ENCODE measurements at places on chromosomes 5 and 9. TPM values are rescaled to one million over a fixed set of nuclear protein-coding genes. Genes with fewer than 3 reads are reported as not detected.

- H3K4me3 ChIP-seq: no peak overlapping the region
- peaks cover 14% of the 10 kb centered on the region for H3K36me3 ChIP-seq
- peaks cover 50% of the 10 kb centered on the region for H3K4me1 ChIP-seq
- no peaks in the 10 kb centered on the region for H3K27me3 ChIP-seq
- H3K27ac ChIP-seq: no peak overlapping the region
These were observed 44.6 kb upstream of the BASP1 start for GRCh38 chr5:17172791-17173190.

CD14 gene
- total RNA-seq: 1.0 TPM

GRCh38 chr9:126327006-126327713 is 531 bp downstream of the MVB12B start:
- no peak for DNase-seq
- peaks cover 17% of the 10 kb centered on the region for H3K36me3 ChIP-seq
- peaks cover 7% of the 10 kb centered on the region for H3K27me3 ChIP-seq
- H3K4me3 ChIP-seq: peak overlapping the region; percentile 79
- peak overlapping the region; percentile 57 for H3K27ac ChIP-seq

DNA sequence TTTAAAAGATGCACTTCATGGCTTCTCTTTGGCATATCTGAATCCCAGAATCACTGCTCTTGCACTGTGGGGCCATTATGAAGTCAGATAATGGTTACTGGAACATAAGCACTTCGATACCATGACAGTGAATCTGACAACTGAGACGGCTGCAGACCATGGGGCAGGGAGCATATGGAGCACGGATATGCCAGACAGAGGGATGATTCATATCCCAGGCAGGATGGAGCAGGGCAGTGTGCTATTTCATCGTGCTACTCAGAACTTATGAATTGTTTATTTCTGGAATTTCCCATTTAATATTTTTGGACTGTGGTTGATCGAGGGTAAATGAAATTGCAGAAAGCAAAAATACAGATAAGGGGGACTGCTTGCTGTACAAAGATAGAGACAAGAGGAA is 145.0 kb downstream of the EGFLAM start:
- H3K27me3 ChIP-seq: peaks cover 42% of the 10 kb centered on the region
- H3K4me3 ChIP-seq: no peak overlapping the region
- no peak overlapping the region for H3K27ac ChIP-seq
- peaks cover 7% of the 10 kb centered on the region for H3K4me1 ChIP-seq
- no peak for DNase-seq
- no peaks in the 10 kb centered on the region for H3K36me3 ChIP-seq

GRCh38 chr9:11275158-11275695 is 662.4 kb upstream of the PTPRD start:
- no peak overlapping the region for H3K27ac ChIP-seq
- H3K36me3 ChIP-seq: 0 out of 2 replicates have a peak, but pooled peaks cover 5% of the 10 kb centered on the region
- no peak overlapping the region for H3K4me3 ChIP-seq
- H3K27me3 ChIP-seq: no peaks in the 10 kb centered on the region

GRCh38 chr9:115036691-115037090 is 81.3 kb downstream of the TNC start:
- peaks cover 72% of the 10 kb centered on the region for H3K36me3 ChIP-seq
- DNase-seq: no peak
- H3K27ac ChIP-seq: no peak overlapping the region

POC5 gene
- total RNA-seq: 4.4 TPM

SPATA31A7 gene
- total RNA-seq: not detected

DNA sequence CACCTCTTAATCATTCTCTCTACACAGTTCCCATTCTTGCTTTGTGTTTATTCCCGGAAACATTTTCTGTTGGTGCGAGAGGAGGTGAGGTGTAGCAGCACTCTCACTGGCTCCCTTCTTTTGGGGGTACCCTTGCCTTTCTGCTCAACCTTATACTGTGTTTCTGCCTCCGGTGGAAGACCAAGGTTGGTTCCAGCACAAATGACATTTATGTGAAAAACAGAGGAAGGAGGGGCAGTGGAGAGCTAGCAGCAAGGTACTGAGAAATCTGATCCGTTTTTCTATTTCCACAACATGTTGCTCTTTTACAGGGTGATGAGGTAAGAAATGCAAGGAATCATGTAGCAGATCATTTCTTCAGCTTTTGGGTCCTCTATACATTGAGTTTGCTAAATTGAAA is 648.0 kb upstream of the DMAC1 start:
- DNase-seq: no peak
- H3K27me3 ChIP-seq: peaks cover 1% of the 10 kb centered on the region
- no peaks in the 10 kb centered on the region for H3K4me1 ChIP-seq
- no peaks in the 10 kb centered on the region for H3K36me3 ChIP-seq
- no peak overlapping the region for H3K27ac ChIP-seq

DNA sequence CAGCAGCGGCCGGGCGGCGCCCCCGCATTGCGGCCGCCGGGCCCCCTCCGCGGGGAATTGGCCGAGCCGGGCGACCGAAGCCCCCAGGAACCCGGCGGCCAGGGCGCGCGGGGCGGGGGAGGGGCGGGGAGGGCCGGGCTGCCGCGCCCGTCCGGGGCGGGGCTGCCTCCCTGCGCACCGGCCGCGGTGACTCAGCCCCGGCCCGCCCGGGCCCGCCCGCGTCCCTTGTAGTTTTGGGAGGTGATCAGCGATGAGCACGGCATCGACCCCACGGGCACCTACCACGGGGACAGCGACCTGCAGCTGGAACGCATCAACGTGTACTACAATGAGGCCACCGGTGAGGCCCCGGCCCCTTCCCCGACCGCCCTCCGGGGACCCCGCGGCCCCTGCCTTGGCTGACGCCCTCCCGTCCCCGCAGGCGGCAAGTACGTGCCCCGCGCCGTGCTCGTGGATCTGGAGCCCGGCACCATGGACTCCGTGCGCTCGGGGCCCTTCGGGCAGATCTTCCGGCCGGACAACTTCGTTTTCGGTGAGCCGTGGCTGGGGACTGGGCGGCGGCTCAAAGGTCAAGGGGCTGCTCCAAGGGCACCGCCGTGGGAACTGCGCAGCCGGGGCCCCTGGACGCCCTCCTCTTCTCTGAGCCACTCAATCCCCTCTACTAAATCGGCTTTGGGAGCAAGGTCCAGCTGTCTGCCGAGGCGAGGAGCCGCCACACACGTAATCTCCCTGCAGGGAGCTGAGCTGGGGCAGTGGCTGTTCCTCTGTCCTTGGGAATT is 592 bp downstream of the TUBB4B start:
- peaks cover 21% of the 10 kb centered on the region for H3K36me3 ChIP-seq
- peaks cover 21% of the 10 kb centered on the region for H3K27me3 ChIP-seq
- H3K4me3 ChIP-seq: peak overlapping the region; percentile 94
- peak; percentile 28 for DNase-seq
- peaks cover 31% of the 10 kb centered on the region for H3K4me1 ChIP-seq

GRCh38 chr5:65674749-65675148 is 47.2 kb downstream of the SGTB start:
- no peak overlapping the region for H3K4me3 ChIP-seq
- H3K27ac ChIP-seq: no peak overlapping the region
- DNase-seq: no peak
- peaks cover 39% of the 10 kb centered on the region for H3K36me3 ChIP-seq

- H3K36me3 ChIP-seq: peaks cover 68% of the 10 kb centered on the region
- no peaks in the 10 kb centered on the region for H3K4me1 ChIP-seq
- H3K4me3 ChIP-seq: no peak overlapping the region
- peaks cover 4% of the 10 kb centered on the region for H3K27me3 ChIP-seq
- H3K27ac ChIP-seq: no peak overlapping the region
These were observed 48.9 kb downstream of the DYNC2I2 start for GRCh38 chr9:128607642-128608350.

- no peak overlapping the region for H3K27ac ChIP-seq
- peaks cover 2% of the 10 kb centered on the region for H3K27me3 ChIP-seq
- no peak for DNase-seq
- H3K4me3 ChIP-seq: no peak overlapping the region
- H3K36me3 ChIP-seq: peaks cover 21% of the 10 kb centered on the region
- peaks cover 62% of the 10 kb centered on the region for H3K4me1 ChIP-seq
These were observed 13.5 kb downstream of the SH3TC2 start for GRCh38 chr5:149049371-149049781.

- H3K4me3 ChIP-seq: no peak overlapping the region
- H3K4me1 ChIP-seq: no peaks in the 10 kb centered on the region
- H3K27ac ChIP-seq: no peak overlapping the region
- peaks cover 23% of the 10 kb centered on the region for H3K27me3 ChIP-seq
These were observed 114.1 kb upstream of the PANK3 start for GRCh38 chr5:168693297-168693696.

UBAP1 gene
- 46.4 TPM for total RNA-seq

- H3K4me3 ChIP-seq: peak overlapping the region; percentile 79
- peak overlapping the region; percentile 95 for H3K27ac ChIP-seq
- peaks cover 12% of the 10 kb centered on the region for H3K27me3 ChIP-seq
- 0 out of 2 replicates have a peak, but pooled peaks cover 2% of the 10 kb centered on the region for H3K36me3 ChIP-seq
These were observed 22.8 kb downstream of the SARDH start for GRCh38 chr9:133715295-133715865.

OR1Q1 gene
- total RNA-seq: not detected

- H3K27me3 ChIP-seq: no peaks in the 10 kb centered on the region
- DNase-seq: no peak
- no peaks in the 10 kb centered on the region for H3K4me1 ChIP-seq
- H3K27ac ChIP-seq: no peak overlapping the region
- no peaks in the 10 kb centered on the region for H3K36me3 ChIP-seq
- no peak overlapping the region for H3K4me3 ChIP-seq
These were observed 124.6 kb upstream of the PDE4D start for GRCh38 chr5:60018091-60018490.

- DNase-seq: peak; percentile 6
- peaks cover 7% of the 10 kb centered on the region for H3K27me3 ChIP-seq
- H3K36me3 ChIP-seq: peaks cover 8% of the 10 kb centered on the region
- peaks cover 38% of the 10 kb centered on the region for H3K4me1 ChIP-seq
- peak overlapping the region; percentile 20 for H3K4me3 ChIP-seq
These were observed 490.8 kb downstream of the TLE4 start for GRCh38 chr9:80062567-80062966.

- no peak for DNase-seq
- H3K4me1 ChIP-seq: peaks cover 42% of the 10 kb centered on the region
- no peaks in the 10 kb centered on the region for H3K27me3 ChIP-seq
- H3K27ac ChIP-seq: no peak overlapping the region
These were observed 141.7 kb downstream of the AUH start for GRCh38 chr9:91220021-91220420.

DNA sequence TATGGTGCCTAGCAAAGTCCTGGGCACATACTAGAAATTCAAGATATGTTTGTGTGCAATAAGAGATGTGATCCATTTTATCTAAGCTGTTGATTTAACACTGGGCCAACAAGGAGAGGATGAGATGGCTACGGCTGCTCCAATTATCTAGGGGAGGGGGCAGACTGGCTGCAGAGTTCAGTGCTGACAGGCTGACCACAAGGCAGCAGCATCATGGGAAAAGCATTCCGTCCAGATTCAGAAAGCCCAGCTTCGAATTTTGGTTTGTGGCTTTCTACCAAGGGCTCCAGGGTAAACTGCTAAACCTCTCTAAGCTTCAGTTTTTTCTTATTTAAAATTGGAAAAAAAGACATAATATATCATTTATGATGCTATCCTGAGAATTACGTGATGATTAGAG is 385.1 kb upstream of the DAP start:
- no peaks in the 10 kb centered on the region for H3K36me3 ChIP-seq
- DNase-seq: no peak
- H3K27me3 ChIP-seq: peaks cover 7% of the 10 kb centered on the region
- no peak overlapping the region for H3K27ac ChIP-seq

PPP3R2 gene
- total RNA-seq: not detected

DNA sequence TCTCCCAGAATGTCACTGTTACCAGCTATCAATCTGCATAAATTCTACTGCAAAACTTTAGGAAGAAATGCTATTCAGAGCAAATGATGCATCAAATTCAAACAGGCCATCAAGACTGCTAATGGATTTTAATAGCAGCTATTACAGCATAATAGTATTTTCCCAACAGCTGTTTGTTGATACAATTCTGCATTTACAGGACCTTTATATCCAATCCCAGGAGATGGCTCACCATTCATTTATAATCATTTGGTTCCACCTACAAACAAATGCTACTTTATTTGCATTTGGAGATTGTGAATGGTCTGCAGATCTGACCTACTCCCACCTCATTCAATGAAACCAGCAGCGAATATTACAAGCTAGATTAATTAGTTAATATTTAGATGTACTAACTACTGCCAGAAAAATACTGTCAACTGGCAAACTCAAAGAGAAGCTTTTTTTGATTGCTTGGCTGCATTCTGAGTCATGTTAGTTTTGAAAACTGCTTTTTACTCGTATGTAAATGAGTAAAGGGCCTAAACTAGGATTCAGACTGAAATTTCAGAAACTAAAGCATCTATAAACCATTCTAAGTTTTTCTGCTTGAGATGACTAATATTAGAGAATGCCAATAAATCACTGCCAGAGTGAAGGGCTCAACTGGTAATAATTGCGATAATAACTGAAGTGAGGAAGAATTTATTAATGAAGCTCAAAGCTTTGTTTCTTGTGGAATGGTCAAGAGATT is 7.1 kb upstream of the PCA3 start:
- H3K4me1 ChIP-seq: peaks cover 12% of the 10 kb centered on the region
- no peak for DNase-seq
- H3K27ac ChIP-seq: no peak overlapping the region
- H3K27me3 ChIP-seq: peaks cover 11% of the 10 kb centered on the region
- no peak overlapping the region for H3K4me3 ChIP-seq
- no peaks in the 10 kb centered on the region for H3K36me3 ChIP-seq

DNA sequence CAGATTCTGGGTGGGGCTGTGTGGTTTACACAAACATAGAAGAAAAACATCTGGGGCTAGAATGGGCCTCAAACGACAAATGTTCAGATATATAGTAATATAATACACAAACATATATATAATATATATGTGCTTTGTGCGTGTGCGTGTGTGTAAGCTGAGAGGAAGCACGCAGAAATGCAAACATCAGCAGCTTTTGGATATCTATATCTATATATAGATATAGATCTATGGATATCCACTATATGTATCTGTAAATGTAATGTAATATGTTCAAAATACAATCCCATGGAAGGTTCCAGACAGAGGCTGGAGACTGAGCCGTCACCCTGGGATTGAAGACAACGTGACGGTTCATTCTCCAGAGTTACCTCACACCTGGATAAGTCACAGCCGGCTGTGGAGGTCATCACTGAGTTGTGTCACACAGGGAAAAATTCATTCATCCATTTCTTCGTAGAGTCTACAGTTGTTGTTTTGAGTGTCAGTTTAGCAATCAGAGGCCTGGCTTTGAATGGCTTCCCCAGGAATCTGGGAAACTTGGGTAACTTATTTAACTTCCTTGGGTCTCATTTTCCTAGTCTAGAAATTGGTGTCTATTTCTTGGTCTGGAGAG is 123.0 kb upstream of the CPEB4 start:
- no peak overlapping the region for H3K4me3 ChIP-seq
- no peak overlapping the region for H3K27ac ChIP-seq
- DNase-seq: no peak
- peaks cover 16% of the 10 kb centered on the region for H3K27me3 ChIP-seq
- no peaks in the 10 kb centered on the region for H3K36me3 ChIP-seq
- peaks cover 20% of the 10 kb centered on the region for H3K4me1 ChIP-seq

DNA sequence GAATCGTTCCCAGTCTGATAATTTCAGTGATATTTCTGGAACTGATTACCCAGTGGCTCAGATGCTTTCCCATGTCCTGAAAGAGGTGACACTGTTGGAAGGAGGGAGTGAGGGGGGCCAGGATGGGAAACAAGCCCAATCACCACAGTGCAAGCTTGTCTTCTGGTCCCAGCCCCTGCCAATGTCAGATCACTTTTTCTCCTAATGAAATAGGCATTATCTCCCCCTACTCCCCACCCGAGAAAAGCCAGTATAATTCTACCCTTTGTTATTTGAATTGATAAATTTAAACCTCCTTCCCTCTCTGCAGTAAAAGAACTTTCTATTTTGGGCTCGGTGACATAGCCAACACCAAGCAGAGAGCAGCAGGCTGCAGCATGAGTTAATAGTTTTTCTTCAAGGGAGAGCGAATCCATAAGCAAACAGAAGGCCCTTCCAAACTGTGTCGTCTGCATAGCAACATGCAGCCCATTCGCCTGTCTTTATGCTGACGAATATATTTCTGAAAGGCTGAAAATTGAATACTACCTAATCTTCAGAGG is 14.6 kb upstream of the PPP2CA start:
- peaks cover 13% of the 10 kb centered on the region for H3K27me3 ChIP-seq
- no peaks in the 10 kb centered on the region for H3K36me3 ChIP-seq
- peak; percentile 7 for DNase-seq
- no peak overlapping the region for H3K4me3 ChIP-seq
- H3K4me1 ChIP-seq: peaks cover 29% of the 10 kb centered on the region
